Activated naive CD8-positive, alpha-beta T cell treated with anti-CD3 and anti-CD28 coated beads, Interleukin-2, amount 50 U/mL, for 16 hours (primary cell): ENCODE measurements at places on chromosomes 2 and 18.
A peak's percentile ranks its signal among the peaks of the same experiment; 100 is the strongest.

GRCh38 chr2:127619203-127619590 lies 26.8 kb upstream of the GPR17 start:
- no peak for DNase-seq

DNA sequence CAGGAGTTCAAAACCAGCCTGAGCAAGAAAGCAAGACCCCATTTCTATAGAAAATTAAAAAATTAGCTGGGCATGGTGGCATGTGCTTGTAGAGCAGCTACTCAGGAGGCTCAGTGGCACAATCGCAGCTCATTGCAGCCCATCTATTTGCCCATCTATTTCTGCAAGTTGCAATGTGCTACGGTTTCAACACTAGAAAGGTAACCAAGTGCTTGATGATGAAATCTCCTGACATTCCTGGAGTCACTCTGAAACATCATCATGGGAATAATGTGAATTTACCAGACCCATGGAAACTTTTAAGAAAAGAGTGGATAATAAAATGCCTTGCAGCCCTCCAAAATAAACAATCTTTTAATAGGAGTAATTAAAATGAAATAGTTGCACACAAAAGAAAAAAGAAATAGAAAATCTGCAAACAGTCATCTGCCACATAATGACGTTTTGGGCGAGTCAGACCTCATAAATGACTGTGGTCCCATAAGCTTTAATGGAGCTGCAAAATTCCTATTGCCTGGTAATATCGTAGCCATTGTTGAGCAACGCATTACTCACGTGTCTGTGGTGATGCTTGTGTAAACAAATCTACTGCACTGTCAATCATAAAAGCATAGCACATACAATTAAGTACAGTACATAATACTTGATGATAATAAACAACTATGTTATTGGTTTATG lies 46.6 kb upstream of the AMMECR1L start:
- DNase-seq: no peak

- DNase-seq: no peak
Measured at GRCh38 chr18:11842562-11842961, 8.7 kb upstream of the CHMP1B start.

- DNase-seq: peak; percentile 38
Measured at GRCh38 chr18:3261373-3262233, at the start of gene MYL12B. Gene MYL12B (plus strand): TSS chr18:3262133. CDS start chr18:3272899, 10,766 bp downstream.

GRCh38 chr2:169009865-169010579 lies 21.1 kb downstream of the ABCB11 start:
- DNase-seq: no peak

DNA sequence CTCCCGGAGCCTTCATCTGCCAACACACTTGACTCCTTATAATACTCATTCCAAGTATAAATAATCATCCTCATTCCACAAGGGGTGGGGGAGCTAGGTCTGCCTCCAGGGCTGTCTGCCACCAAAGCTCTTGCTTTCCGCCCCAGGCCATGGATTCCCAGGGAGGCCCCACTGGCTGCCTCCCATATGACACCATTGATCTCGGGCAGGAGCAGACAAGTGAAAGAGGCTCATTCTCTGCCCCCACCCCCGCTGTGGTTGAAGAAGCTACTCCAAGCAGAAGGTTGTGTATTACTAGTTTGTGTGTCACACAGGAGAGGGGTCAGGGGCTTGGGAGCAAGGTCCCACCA lies 99.5 kb downstream of the MRO start:
- DNase-seq: no peak

GRCh38 chr2:121818546-121818945 lies 63.1 kb downstream of the TSN start:
- no peak for DNase-seq

GRCh38 chr18:6731222-6731596 lies 1.7 kb downstream of the ARHGAP28 start:
- DNase-seq: no peak

- no peak for DNase-seq
Measured at GRCh38 chr2:140376686-140377085, 1596.5 kb upstream of the NXPH2 start.

- no peak for DNase-seq
Measured at GRCh38 chr2:183389546-183390080, 265.4 kb downstream of the NUP35 start.

DNA sequence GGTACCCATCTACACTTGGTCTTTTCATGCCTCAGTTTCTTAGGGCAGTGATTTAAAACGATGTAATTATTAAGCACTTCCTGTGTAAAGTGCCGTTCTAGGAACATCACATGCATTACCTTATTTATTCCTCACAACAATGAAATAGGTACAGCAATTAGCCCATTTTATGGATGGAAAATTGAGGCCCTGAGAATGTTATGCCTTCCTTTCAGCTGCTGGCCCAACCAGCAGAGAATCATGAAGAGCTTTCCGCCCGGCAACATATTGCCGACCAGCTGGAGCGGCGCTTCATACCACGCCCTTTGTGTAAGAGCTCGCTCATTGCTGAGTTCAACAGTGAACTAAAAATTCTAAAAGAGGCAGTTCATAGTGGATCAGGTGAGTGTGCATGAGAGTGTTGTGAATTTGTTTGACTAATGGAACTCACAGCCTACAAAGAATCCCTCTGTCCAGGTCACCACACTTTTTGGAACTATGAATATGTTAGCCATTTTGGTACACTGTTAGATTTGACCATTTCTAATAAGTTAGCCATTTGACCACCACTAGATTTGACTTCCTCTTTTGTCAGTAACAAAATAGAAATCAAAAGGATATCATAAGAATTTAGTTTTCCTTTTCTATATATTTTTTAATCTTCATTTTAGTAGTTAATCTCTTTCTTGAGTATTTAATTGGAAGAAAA lies 25.6 kb upstream of the RPE start:
- no peak for DNase-seq

DNA sequence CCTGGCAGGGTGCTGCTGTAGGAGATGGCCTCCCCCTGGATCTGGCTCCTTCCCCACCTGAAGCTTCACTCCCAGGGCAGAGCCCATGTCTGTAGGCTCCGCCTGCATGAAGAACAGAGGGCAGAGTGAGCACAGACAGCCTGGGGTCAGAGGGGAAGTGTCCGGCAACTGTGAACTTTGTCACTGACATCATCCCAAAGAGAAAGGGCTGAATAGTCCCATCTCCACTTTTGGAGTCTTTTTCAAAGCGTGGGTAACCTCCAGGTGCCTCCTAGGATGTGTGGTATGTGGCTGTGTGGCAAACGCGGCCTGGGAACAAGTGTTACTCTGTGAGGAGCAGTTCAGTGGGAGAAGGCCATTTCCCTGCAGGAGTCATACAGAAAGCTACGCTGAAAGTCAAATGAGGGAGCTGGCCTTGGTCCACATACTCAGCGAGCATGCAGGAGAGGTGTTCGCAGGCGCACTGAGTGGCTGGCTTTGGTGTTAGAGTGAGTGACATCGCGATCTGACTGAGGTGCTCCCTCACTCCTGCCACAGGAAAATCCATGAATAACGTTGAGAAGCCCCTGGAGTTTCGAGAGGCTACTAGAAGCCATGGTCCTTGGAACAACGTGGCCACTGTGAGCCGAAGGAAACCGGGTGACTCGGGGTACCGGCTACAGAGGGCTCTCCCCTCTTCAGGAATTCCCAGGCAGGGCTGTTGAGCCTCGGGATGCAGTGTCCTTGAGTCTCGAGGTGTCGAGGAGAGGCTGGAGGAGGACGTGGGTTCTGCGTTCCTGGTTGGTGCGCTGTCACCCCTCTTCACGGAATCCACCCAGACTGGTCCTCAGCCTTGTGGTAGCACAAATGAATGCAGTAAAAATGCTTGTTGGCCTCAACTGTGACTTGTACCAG lies 54.7 kb downstream of the CABLES1 start:
- DNase-seq: no peak

GRCh38 chr18:53254265-53254664 lies 914.3 kb downstream of the DCC start:
- no peak for DNase-seq

- no peak for DNase-seq
Measured at GRCh38 chr2:144703852-144704708, 184.2 kb upstream of the ZEB2 start.

DNA sequence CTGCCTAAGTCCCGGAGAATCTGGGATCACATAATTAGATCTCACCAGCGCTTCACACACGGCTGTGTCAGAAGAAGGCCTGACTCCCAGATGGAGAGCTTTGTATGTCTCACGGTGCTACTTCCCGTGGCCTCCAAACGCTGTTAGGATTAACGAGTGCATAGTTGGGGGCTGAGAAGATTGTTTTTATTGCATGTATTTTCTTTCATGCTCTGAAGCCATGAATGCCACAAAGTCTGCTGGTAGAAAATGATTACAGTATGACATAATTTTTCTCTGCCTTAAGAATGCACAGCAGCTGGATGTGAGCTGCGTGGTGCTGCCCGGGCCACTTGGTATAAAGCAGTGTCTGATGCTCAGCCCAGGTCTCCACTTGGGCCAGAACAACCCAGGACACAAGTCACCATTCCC lies 166.5 kb downstream of the SEPTIN10 start:
- no peak for DNase-seq

DNA sequence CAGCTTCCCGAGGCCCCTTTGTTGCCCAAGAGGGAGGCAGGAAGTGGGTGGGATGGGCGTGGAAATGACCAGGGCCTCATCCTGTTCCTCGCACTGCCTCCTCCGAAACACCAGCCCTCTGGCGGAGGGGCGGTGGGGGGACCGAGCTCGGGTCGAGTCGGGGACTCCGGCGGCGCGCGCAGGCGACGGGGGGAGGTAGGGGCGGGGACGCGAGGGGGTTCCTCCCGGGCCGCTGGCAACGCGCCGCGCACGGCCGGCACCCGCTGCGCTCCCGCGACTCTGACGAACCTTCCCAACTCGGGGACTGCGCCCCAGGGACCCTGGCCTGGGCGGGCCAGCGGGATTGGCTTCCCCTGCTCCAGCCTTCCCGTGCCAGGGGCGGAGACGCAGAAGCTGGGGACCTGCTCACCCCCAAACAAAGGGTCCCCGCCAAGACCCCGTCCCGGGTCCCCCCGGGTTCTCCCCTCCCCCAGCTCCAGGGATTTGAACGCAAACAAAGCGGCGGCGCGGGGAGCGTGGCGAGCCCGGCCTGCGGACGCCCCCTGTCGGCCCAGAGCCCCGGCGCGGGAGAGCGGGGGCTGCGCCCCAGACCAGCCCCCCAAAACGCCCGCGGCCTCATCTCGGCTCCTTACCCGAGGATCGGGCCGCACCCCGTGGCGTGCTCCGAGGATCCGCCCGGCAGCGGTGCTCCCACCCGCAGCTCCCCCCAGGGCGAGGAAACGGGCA lies 1.2 kb downstream of the SEMA4C start:
- peak; percentile 27 for DNase-seq

DNA sequence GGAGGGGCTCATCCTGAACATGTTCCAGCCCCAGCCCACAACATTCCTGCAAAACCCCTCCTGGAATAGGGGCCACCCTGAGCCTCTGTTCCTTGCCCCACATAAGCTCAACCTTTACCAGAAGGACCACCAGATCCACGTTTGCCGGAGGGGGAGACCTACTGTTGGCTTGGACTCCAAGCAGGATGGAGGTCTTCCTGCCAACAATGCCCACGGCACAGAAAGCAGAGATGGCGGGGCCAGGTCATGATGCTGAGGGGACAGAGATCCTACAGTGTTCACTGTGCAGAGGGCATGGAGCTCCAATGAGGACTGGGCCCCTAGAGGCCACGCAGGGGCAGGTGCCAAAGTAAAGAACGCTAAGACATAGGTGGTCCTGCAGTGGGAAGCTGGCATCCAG lies 98.5 kb upstream of the RAB6C start:
- no peak for DNase-seq

DNA sequence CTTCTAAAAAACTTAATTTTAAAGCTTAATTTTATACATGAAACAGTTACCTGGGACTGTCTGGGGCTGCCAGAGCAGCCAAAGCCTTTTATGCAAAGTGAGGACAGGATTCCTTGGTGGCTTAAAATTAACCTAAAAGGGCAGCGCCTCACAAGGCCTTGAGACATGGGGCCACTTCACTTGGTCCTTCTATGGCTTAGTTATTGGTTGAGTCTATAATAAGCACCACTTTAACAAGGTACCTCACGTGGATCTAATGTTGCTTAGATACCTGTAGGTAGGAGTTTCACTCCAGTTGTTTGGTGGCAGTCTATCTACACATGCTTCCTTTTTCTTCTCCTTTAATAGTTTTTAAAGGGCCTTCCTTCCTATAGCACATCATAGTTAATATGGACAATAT lies 51.6 kb downstream of the EIF2AK3 start:
- DNase-seq: no peak

DNA sequence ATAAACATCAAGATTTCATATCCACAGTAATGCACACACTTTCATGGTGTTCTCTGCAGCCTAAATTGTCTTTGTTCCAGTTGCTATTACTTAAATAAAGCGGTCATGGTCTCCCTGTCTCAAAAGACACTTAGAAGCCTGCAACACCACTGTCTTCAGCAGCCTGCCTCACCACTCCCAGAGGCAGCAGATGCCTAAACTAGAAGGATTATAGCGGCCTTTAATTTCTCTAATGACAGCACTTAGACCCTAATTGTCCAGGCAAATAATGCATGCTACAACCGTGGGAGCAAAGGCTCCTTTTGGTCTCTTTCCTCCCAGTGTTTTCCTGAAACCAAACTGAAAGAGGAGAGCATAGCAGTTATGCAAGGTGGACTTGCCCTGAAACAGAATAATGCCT lies 248.8 kb upstream of the SLC39A10 start:
- no peak for DNase-seq

DNA sequence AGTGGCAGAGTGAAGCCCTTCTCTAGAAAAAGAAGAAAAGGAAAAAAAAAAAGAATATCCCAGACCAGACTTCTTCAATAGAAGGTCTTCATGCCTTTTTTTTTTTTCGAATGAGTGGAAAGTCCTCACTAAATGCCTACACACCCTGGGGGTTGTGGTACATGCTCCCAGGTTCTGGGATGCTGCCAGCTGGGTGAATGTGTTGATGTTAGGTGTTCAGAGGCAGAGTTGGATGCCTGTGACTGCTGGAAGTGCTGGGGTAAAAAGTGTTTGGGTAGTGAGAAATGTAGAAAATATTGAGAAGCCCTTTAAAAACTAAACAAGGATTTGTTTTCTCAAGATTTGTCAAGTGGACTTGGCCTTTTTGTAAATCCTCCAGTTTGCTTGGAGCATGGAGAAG lies 318.6 kb downstream of the SLC4A3 start:
- DNase-seq: no peak

DNA sequence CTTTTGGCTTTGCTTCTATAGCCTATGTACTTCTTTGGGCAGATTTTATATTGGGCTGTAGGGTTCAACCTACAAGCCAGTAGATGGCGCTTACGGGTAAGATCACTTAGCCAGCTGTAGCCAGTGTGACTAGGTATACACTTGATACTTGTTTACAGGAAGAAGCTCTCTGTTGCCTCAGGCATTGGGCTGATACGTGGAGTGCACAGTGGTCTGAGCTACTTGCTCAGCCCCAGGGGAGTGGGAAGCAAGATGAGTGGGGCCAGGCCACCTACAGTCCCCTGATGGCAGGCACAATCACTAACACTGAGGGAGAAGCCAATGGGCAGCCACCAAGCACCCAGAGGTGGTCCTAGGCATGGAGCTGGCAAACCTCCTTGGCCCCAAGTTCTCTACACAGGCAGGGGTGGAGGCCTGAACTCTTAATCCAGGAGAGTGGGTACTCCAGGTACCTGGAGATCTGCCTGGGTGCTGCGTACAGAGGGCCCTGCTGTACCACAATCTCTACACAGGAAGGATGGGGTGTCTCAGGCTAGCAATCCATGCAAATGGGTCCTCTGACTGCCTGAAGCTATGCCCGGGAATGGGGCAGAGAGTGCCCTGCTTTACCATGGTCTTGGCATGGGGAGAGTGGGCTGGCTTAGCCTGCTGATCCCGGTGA lies 122.2 kb downstream of the NCOA1 start:
- DNase-seq: no peak
